ENCODE measurements at places on chromosomes 4 and X.

DNA sequence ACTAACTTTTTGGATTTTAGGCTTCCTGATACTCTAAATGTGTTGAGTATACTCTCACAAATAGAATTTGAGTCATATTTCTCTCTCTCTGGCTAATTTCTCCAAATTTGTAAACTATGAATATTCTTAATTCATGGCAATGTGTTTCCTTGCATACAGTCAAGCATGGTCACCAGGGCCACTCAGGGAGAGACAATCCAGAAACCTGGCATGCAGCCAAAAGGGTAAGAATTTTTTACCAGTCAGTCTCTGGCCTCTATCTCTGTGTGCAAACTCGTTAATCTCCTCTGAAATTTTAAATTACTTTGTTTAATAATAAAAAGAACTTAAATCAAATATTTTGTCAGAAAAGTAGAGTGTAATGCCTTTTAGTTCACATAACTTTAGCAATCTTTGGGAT, 179.8 kb downstream of the OR13H1 start:
- DNase-seq, result no peak

GRCh38 chr4:25019501-25019900, 11.2 kb downstream of the LGI2 start:
- DNase-seq, result no peak

GRCh38 chrX:69523314-69523713, 19.2 kb downstream of the NALF2 start:
- DNase-seq, result no peak

GRCh38 chr4:156971165-156971675, 379 bp downstream of the PDGFC start:
- no peak for DNase-seq

GRCh38 chr4:105088110-105088879, 58.4 kb upstream of the TET2 start:
- peak; percentile 25 for DNase-seq

- DNase-seq, result no peak
Observed at GRCh38 chr4:110371016-110371770, 104.8 kb upstream of the ENPEP start.

- peak; percentile 91 for DNase-seq
Observed at GRCh38 chr4:74117024-74117534, 18.1 kb upstream of the CXCL2 start.

- DNase-seq, result no peak
Observed at GRCh38 chr4:40621229-40621591, 8.5 kb downstream of the RBM47 start.

DNA sequence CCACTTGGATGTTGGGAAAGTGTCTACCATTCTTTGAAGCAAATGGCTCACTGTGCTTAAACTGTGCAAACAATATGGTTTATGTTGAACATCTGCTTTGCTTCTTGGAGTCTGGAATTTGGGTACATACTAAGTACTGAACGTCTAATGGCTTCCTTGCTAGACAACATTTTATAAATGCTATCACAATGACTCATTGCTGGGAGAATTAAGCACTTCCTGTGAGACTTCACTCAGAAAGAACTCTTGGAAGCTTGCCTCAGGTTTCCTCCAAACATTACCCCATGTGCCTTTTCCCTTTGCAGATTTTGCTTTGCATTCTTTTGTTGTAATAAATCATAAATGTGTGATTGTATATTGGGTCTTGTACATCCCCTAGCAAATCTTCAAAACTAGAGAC, 139.7 kb downstream of the PACRGL start:
- DNase-seq, result no peak

DNA sequence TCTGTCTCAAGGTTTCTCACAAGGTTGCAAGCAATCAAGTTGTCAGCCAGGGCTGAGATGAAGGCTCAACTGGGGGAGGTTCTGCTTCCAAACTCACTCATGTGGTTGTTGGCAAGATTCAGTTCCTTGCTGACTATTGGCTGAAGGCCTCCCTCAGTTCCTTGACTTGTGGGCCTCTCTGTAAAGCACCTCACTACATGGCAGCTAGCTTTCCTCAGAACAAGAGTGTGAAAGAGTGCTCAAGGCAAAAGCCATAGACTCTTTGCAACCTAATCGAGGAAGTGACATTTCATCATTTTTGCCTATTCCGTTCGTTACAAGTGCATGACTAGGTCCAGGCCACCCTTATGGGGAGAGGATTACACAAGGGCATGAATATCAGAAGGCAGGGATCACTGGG, 52.0 kb downstream of the CXorf58 start:
- no peak for DNase-seq

DNA sequence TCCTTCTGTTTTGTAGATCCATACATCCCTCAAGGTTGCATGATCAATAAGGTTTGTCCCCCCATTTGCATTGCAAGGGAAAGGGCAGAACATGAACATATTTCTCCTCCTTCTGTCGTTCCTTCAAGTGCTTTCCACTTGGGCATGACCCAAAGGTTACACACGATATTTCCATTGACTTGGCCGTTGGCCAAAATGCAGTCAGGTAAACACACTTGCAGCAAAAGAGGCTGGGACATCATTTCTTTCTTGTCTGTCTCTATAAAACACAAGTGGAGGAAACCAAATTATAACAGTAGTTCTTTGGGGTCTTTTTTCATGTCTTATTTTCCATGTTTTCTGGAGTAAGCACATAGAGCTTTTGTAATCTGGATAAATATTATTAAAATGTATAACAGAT, 156.1 kb downstream of the FRAS1 start:
- DNase-seq, result no peak

DNA sequence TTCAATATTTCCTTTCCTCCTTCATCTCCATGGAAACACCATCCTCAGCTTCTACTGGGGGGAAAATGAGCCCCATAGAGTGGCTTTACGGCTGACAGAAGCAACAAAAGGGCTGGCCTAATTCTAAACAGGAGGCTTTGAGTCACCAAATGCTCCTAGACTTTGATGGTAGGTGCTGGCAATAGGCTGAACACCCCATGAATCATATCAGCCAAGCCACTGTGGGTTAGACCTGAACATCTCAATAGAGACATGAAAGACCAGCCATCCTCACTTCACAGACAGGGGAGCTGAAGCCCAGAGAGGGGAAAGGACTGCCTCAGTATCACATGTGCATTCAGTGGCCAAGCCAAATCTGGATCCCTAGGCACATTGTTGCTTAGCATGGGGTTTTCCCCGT, 107.6 kb downstream of the AMER1 start:
- DNase-seq, result no peak

- DNase-seq, result no peak
Observed at GRCh38 chrX:19065535-19065934, 56.7 kb downstream of the ADGRG2 start.

- no peak for DNase-seq
Observed at GRCh38 chrX:30618160-30618765, 35.0 kb upstream of the GK start.

DNA sequence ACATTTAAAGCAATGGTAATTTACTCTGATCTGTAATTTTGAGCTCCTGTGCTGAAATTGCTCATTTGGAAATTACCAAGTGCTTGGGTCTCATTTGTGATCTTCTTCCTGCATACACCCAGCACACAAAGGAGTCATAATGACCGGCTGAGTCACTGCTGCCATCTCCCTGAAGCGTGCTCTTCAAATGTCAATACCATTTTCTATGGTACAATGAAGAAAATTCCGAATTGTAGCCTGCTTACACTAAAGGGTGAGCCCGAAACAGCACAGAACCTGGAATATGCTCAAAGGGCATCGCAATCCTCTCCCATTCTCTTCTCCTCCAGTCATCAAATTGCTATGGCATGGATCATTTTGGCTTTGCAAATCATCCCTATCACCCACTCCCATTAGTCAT, 140.5 kb downstream of the GRIA3 start:
- DNase-seq, result no peak

GRCh38 chr4:26204249-26204825, 116.5 kb upstream of the RBPJ start:
- DNase-seq, result no peak

DNA sequence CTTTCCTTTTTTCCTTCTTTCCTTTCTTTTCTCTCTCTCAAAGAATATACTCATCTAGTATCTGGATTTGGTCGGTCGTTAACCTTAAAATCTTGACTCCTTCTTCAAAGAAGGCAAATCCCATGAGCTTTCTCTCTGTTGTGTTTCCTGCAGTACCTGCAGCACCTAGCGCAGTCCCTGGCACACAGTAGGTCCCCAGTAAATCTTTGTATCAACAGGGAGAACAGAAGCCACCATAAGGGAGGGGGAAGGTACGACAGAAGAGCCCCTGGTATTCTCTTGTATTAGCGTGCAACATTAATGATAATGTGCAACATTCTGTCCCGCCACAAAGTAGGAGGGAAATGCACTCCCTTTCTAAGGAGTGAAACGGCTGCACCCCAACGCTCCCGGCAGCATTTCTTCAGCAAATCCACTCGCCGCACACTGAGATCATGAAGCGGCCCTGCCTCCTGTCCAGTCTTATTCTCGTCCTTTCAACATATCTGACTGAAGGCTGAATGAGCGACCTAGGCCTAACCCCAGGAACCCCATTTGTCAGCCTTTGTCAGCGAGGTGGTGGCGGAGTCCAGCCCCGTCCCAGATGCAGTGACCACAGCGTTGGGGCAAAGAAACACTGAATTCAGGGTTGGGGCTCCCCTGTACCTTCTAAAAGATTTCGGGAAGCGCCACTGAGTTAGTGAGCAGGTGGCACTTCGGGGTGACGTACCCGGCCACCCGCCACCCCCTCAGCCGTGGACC, 133.7 kb downstream of the AMELX start:
- DNase-seq, result no peak

DNA sequence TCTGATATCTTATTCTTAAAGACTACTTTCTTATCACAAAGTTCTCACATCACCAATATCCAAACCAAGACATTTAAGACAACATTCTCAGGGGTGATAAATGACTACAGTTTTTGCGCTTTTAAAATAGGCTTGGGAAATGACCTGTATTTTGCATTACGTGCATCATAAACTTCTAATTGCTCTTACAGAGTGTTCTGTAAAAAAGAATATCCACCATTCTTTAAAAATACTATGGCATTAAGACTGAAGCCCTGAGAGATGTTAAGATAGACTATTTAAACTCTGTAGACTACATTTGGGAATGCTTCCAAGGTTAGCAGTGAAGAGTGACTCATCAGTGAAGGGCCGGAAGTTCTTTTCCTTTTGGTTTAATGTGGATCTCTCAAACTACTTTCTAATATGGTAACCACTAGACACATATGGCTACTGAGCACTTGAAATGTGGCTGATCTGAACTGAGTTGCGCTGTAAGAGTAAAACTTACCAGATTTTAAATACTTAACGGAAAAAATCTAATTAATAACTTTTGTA, 518.8 kb upstream of the FTHL17 start:
- DNase-seq, result no peak

- peak; percentile 15 for DNase-seq
Observed at GRCh38 chrX:120791013-120791643, 84.5 kb downstream of the CT47B1 start.

DNA sequence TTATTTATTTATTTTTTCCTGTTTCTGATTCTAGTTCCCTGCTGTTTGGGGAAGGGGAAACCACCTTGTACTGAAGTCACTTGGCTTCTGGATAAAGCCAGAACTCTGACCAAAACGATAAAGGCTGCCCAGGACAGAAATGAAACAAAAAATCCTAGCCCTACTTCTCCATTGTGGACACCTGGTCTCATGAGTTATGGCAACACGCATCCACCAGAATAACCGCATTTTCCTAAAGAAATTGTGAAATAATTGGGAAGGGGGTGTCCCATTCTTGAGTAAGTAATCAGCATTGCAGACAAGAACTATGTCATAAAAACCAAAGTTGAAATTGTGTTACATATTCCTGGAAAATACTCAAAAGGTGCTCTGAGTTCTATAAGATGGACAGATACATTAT, 42.1 kb downstream of the SLC9A7 start:
- DNase-seq, result no peak

DNA sequence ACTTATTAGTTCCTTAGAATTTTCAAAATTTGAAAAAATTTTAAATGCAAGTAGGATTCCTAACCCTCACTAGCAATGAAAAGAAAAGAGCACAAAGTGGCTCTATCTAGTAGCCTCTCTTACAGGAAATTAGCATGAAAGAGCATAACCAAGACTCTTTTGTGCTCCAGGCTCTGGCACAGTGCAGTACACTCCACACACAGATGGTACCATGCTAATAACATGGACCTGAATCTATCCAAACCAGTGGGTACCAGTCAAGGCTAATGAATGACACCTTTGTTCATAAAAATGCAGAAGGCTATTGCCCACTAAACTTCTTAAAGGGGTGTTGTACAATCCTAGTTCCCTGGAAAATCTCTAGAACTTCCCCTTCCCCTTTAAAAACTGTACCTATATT, 119.0 kb downstream of the MANBA start:
- peak; percentile 97 for DNase-seq

DNA sequence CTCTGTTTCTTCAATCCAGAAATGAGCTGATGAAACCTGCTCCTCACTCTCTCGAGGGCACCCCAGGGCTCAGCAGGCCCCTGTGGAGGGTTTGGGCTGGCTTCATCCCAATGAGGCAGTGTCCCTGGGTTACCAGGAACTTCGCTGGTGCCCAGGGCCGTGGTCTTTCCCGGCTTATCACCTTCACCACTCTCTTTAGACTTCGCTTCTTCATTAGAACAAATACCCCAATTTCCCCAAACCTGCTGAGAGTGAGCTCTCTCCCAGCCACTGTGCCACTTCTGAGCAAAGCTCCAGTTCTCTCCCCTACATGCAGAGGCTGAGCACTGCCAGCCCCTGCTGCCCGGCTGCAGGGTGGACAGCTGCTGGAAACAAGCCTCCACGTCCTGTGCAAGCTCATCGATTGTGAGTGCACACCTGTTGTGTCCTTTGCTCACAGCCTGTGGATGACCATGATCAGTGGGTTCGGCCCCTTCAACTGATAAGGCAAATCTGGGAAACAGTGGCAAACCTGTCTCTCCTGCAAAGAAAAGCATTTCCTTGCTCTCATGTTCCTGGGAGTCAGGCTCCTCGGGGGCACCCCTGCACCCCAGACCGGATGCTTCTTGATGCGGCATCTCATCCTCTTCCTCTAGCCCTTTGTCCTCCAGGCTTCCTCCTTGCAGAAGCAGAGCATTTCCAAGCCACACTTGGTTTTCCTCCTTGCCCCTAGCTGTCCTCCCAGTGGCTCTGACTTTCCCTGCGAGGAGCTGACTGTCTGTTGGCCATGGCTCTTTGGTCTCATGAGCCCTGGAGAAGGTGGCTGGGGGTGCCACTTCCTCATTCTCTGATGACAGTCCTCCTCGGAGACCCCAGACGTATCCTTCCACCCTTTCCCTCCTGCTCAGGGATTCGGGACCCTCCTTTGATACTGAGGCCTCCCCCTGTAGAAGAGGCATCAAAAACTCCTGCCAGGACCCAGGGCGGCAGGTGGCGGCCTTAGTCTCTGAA, 28.7 kb downstream of the C4orf50 start:
- DNase-seq, result no peak

GRCh38 chr4:1542516-1543320, 136.5 kb upstream of the NKX1-1 start:
- no peak for DNase-seq

DNA sequence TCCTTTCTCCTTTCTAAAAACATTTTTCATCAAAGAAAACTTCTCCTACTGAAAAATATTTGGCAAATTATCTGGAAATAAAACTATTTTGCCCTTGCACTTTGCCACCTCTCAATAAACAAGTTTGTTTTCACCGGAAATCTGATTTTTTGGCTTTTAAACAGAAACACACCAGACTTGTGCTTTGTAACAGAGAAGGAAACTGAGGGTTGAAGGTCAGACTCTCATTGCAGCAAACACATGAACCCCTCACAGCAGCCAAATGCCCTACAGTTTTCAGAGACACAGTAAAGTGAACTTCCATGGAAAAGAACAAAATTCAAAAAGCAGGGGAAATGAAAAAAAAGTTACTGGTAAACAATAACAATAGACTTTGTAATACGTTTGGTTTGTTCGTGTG, 95.6 kb upstream of the WDR17 start:
- DNase-seq, result no peak
